ENCODE measurements at places on chromosomes 6 and 20.

GRCh38 chr6:78713564-78713963 is 153.8 kb upstream of the IRAK1BP1 start:
- DNase-seq: no peak

DNA sequence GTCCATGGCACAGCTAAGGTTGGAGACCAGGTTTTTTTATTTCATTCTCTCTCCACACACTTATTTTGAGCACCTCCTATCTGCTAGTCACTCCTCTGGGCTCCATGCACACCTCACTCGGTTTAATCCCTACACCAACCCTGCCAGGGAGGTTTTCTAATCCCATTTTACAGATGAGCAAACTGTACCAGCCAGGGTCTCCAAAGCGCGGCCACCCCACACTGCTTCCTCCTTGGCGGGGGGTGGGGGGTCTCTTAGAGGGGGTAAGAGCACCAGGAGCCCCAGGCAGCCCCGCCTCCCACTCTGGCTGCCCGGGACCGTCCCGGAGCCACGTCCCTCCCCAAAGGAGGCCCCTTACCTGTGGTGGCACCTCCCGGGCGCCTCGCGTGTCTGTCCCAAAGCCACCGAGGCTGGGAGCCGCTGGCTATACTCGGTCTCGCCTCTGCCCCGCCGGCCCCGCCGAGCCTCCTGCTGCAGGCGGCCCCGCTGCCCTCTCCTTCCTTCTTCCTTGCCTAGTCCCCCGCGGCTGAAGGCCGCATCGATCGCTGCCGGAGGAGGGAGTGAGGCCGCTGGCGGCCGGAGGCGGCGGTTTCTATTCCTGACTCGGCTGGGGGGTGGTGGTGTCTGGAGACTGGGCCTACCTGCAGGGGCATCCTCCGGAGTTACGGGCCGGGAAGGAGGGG is at the start of gene KCNS1:
TSS of gene KCNS1 (minus strand) at position 565 of the 683 bp plus-strand sequence. CDS start 1,891 bp downstream, outside the sequence.
- no peak for DNase-seq

GRCh38 chr6:25614052-25614451 is 38.0 kb upstream of the SCGN start:
- DNase-seq: no peak

GRCh38 chr6:8180327-8181159 is 78.2 kb upstream of the EEF1E1 start:
- DNase-seq: peak; percentile 84

DNA sequence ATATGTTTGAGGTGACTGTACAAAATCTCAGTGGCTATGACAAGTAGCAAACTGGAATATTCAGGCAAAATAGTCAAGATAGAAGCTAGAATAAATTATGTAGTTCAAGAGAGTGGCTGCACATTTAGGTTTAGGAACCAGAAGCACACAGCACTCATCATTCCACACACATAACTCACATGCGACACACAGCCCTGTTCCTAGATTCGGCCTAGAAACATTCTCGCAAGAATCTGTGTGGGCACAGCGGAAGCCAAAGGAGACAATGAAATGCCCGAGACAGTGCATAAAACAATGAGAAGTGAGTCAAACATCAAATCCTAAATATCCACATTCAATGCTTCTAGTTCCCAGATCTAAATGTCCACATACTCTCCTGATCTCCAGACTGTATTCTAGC is 9.5 kb upstream of the SUPT3H start:
- DNase-seq: peak; percentile 72

Data from astrocyte (in vitro differentiated cells and primary cell).